ENCODE measurements at places on chromosomes 6 and 20.
A peak's percentile ranks its signal among the peaks of the same experiment; 100 is the strongest.

GRCh38 chr6:12401200-12401599 lies 111.0 kb downstream of the EDN1 start:
- DNase-seq: no peak
- no peak overlapping the region for H3K4me3 ChIP-seq
- peak overlapping the region; percentile 76 for H3K27ac ChIP-seq

DNA sequence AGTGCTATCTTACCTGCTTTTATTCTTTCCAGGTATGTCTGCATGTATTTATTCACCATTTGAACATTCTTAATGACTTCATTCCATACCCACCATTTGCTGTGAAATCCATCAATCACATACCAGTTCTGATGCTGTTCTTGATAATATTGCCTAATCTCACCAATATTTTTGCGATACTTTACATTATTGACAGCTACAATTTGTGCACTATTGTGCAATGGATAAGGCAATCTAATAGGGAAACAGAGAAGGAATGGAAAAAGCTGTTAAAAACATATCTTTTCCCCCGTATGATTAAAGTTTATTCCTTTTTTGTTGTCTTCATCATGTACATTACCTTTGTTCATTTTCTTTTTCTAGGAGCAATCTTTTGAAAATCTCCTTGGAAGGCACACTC lies 23.3 kb upstream of the ZBTB24 start:
- H3K27me3 ChIP-seq: no peaks in the 10 kb centered on the region
- no peaks in the 10 kb centered on the region for H3K36me3 ChIP-seq
- H3K4me3 ChIP-seq: no peak overlapping the region
- H3K27ac ChIP-seq: no peak overlapping the region
- no peaks in the 10 kb centered on the region for H3K4me1 ChIP-seq

GRCh38 chr6:13528777-13529343 lies 41.5 kb upstream of the GFOD1 start:
- H3K36me3 ChIP-seq: no peaks in the 10 kb centered on the region
- no peak overlapping the region for H3K4me3 ChIP-seq
- DNase-seq: no peak
- no peaks in the 10 kb centered on the region for H3K4me1 ChIP-seq
- H3K27ac ChIP-seq: no peak overlapping the region
- no peaks in the 10 kb centered on the region for H3K27me3 ChIP-seq

GRCh38 chr6:55950071-55950814 lies 74.9 kb upstream of the BMP5 start:
- H3K27me3 ChIP-seq: no peaks in the 10 kb centered on the region
- H3K4me1 ChIP-seq: no peaks in the 10 kb centered on the region
- no peak overlapping the region for H3K4me3 ChIP-seq
- DNase-seq: no peak
- H3K27ac ChIP-seq: no peak overlapping the region

- no peak for DNase-seq
- H3K4me1 ChIP-seq: peaks cover 6% of the 10 kb centered on the region
- H3K27ac ChIP-seq: no peak overlapping the region
- no peaks in the 10 kb centered on the region for H3K27me3 ChIP-seq
Measured at GRCh38 chr20:24987873-24988835, 4.4 kb downstream of the APMAP start.

DNA sequence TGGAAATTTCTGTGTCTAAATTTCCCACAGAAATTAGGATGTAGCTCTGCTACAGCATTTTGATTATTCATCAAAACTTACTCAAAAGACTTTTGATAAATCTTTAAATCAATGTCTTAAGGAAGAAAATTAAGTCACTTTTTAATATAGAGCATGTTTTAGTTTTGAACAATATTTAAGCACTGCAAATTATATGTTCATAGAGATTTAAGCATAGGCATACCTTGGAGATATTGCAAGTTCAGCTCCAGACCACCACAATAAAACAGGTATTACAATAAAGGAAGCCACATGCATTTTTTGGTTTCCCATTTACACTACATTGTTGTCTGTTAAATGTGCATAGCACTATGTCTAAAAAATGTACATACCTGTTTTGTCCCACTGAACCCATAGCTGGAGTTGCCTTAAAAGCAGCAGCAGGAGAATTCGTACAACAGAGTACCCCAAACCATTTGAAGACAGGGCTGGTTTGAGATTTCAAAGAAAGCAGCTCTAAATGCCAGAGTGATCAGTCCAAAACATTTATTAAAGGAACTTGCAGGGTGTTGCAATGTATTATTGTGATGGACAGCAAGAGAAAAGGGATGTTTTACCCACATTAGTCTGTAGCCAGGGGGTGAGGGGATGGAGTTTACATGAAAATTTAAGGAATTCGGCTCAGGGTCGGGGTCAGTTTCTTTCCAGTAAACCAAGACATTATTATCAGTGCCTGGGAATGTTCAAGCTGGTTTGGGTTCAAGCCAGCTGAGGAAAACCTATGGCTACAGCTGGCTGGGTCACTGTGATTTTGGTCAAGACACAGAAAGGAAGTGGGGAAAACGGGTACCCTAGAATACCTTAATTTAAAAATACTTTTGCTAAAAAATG lies 6.3 kb upstream of the LOC128125822 start:
- no peaks in the 10 kb centered on the region for H3K27me3 ChIP-seq
- no peaks in the 10 kb centered on the region for H3K36me3 ChIP-seq
- no peaks in the 10 kb centered on the region for H3K4me1 ChIP-seq
- no peak overlapping the region for H3K27ac ChIP-seq
- no peak overlapping the region for H3K4me3 ChIP-seq

Measured in ascending aorta (tissue), 2 donors.